Cerebellum (tissue), 4 donors: ENCODE measurements at places on chromosomes 2 and 18. TPM values are rescaled to one million over a fixed set of nuclear protein-coding genes. Genes with fewer than 3 reads are reported as not detected.

The MZT2A gene
- total RNA-seq = 28.8 TPM

The CXCR2 gene
- total RNA-seq = not detected

The ZCCHC2 gene
- 15.2 TPM for total RNA-seq

The KCNIP3 gene
- 20.8 TPM for total RNA-seq

The CD8B2 gene
- total RNA-seq = not detected

The CYTIP gene
- total RNA-seq = 0.27 TPM

The HOXD8 gene
- not detected for total RNA-seq

The ACVR1 gene
- total RNA-seq = 12.7 TPM

The TNFAIP6 gene
- total RNA-seq = 0.27 TPM

The PDE1A gene
- 42.4 TPM for total RNA-seq

The SPATA3 gene
- not detected for total RNA-seq

The FOSL2 gene
- total RNA-seq = 5.8 TPM
